ENCODE measurements at places on chromosomes 6 and 20.

DNA sequence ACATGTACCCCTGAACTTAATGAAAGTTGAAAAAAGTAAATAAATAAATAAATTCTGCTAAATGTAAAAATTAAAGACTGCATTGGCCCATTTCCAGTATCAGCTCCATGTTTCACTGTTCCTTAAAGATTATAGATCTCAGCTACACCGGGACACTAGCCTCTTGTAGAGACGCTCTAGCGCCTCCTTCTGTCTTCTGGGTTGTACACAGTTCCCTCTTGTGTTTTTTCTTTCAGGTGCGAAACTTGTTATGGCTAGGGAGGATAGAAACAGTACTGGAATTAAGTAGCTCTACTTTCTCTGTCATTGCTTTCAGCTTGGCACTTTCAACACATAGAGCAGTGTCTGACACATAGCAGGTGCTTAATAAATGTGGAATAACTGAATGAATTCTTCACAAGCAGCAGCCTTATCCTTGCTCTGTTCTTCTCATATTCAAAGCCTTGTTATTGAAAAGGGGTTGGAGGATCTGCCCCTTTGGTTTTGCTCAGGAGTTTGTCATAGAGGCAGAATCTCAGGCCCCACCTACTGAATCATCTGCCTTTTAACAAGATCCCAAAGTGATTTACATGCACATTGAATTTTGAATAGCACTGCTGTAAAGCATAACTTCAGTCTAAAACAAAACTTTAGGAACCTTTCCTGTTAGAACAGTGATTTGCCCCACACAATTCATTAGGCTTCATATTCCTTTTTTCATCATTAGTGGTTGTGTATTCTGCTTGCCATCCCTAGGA is 92.3 kb downstream of the FIG4 start:
- no peak for DNase-seq

DNA sequence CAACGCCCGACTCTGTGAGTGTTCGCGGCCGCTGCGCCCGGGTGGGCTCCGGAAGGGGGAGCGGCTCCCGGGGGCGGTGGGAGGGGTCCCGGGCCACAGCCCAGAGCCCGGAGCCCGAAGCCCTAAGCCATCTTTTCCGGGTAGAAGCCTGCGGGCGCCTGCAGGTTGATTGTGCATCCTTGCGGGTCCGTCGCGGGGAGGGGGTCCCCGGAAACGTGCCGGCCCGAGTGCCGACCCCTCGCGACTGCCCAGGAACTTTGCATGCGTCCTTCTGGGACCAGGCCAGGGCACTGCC is 413 bp downstream of the PTPRA start:
- DNase-seq, result peak; percentile 51

DNA sequence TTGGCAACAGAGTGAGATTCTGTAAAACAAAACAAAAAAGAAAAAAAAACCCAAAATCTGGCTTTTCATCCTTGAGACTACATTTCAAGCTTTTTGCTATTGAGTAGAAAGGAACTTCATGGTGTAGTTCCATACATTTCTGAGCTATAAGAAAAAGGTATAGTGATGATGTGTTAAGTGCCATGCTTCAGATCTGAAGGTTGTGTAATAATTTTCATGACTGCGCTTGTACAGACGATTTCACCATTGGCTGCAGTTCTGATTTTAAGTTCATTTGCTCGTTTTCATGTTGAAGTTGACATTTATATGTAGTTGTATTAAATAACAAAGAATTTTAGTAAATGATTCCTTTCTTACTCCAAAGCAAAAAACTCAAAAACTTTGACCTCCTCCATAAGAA is 247.6 kb downstream of the ARID1B start:
- DNase-seq, result no peak

- no peak for DNase-seq
These were observed 7.4 kb downstream of the FOXA2 start for GRCh38 chr20:22576733-22577514.

DNA sequence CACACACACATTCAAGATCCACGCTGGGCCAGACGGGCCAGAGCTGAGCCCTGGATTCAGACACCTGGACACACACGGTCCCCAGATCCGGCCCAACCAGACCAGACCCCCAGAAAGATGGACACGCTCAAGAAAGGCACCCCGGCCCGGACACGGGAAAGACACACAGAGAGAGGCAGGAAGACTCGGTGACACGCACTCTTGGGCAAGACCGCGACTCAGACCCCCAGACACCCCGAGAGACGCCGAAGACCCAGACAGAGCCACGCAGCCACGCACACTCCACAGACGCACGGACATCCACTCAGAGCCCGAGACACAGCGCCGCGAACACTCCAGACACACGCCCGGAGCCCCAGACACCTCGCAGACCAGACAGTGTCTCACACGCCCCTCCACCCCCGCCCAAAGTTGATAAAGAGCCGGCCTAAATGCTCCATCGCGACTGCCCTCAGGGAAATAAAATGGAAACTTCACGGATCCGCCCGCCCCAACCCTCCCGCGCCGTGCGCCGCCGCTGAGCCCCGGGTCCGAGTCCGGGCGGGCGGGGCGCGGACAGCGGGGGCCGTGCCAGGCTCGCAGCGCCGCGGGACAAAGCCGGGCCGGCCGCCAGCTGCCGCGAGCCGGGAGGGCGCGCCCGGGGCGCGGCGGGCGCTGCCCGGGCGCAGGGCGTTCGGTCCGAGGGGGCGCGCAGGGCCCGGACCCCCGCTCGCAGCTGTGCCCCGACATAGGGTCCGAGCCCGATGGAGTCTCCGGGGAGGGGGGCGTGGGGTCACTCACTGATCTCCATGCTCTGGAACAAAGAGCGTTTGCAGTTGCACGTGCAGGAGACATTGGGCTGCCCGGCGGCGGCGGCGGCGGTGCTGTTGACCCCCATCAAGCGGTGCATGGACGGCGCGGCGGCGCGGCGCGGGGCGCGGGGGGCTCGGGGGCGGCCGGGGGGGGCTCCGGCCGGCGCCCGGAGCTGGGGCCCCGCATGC is 831 bp downstream of the PMEPA1 start:
- DNase-seq, result no peak

- no peak for DNase-seq
These were observed 61.2 kb upstream of the BHLHE23 start for GRCh38 chr20:63067721-63068560.

DNA sequence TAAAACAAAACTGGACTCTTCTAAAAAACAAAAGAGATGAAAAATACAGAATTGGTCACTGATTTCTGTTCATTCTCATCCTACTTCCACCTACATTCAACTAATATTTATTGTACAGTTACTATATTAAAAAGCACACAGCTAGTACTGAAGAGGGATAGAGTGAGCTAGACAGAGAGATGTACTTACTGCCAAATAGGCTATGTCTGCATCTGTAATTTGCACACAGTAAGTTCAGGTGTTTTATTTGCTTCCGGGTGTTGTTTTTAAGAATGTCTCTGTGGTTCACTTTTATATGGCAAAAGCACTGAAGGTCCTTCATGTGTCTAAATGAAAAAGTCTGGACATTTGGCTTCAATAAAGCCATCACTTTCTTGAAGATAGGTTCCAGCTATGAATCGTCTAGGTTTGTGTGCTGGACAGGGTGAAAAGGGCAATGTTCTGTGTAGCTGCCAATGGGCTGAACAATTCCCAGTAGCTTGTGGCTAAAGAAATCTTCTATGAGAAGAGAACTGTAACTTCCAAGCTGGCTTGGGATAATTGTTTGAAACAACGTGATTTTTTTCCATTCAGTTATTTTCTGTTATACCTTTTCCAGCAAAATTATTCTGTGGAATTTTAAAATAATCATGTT is 47.3 kb downstream of the EPB41L2 start:
- no peak for DNase-seq

DNA sequence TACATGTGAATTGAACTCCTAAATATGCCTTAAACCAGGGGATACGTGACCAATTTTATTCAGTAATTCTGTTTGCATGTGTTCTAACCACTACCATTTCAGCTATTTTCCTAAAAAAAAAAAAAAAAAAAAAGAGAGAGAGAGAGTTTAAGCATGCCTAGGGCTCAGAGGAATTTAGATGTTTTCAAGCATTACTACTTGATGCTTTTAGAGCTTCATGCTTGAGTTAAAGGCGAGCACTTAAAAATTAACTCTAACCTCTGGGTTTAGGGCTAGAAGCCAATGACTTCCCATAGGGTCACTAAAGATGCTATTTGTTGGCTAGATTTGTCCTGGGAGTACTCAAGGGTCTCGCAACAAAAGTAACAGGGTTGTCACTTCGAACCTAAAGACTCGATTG is 217.7 kb downstream of the ATXN1 start:
- no peak for DNase-seq

- DNase-seq, result no peak
These were observed 898.8 kb downstream of the KIF16B start for GRCh38 chr20:15674253-15675060.

- DNase-seq, result no peak
These were observed 1.4 kb downstream of the IL22RA2 start for GRCh38 chr6:137171824-137172733.

- DNase-seq, result no peak
These were observed 60.0 kb downstream of the TTI1 start for GRCh38 chr20:37973059-37973910.

- DNase-seq, result no peak
These were observed 131.6 kb downstream of the KIF16B start for GRCh38 chr20:16441546-16442164.

GRCh38 chr20:36700438-36700837 is 45.5 kb downstream of the NDRG3 start:
- no peak for DNase-seq

- no peak for DNase-seq
These were observed 20.0 kb upstream of the PLAGL1 start for GRCh38 chr6:144027932-144028587.

DNA sequence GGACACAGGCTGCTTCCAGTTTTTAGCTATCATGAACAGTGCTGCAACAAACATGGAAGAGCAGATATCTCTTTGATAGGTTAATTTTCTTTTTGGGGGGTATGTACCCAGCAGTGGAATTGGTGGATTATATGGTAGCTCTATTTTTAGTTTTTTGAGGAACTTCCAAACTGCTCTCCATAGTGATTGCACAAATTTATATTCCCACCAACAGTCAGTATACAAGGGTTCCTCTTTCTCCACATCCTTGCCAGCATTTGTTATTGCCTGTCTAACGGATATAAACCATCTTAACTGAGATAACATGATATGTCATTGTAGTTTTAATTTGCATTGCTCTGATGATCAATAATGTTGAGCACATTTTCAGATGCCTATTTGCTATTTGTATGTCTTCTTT is 237.6 kb downstream of the MMUT start:
- no peak for DNase-seq

GRCh38 chr6:106244931-106245330 is 80.6 kb downstream of the ATG5 start:
- no peak for DNase-seq

GRCh38 chr6:32153564-32154513 is at the start of gene PPT2:
Gene PPT2 (plus strand): TSS chr6:32154141. CDS start chr6:32154595, 454 bp downstream.
- DNase-seq, result peak; percentile 79

- DNase-seq, result no peak
These were observed 277.7 kb downstream of the KIF16B start for GRCh38 chr20:16295534-16295933.

GRCh38 chr20:14883324-14883723 is 545.9 kb upstream of the FLRT3 start:
- DNase-seq, result no peak

DNA sequence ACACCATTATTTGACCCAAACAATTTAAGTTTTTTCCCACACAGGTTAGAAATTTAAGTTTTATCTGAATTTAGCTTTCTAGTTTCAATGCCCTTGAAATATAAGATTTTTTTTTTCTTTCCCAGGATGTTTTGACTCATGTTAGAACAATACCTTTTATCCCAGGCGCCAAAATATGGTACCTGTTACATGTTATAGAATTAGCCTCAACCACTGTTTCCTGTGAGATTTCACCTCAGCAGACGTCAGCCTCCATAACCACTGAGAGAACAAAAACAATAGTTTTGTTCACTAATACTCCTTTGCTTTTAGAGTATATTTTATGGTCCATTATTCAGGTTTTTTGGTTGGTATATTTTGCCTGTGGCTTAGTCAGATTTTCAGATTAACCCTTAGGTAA is 302.9 kb downstream of the CDKAL1 start:
- DNase-seq, result no peak

- DNase-seq, result no peak
These were observed 95.5 kb downstream of the QRSL1 start for GRCh38 chr6:106724848-106725247.

DNA sequence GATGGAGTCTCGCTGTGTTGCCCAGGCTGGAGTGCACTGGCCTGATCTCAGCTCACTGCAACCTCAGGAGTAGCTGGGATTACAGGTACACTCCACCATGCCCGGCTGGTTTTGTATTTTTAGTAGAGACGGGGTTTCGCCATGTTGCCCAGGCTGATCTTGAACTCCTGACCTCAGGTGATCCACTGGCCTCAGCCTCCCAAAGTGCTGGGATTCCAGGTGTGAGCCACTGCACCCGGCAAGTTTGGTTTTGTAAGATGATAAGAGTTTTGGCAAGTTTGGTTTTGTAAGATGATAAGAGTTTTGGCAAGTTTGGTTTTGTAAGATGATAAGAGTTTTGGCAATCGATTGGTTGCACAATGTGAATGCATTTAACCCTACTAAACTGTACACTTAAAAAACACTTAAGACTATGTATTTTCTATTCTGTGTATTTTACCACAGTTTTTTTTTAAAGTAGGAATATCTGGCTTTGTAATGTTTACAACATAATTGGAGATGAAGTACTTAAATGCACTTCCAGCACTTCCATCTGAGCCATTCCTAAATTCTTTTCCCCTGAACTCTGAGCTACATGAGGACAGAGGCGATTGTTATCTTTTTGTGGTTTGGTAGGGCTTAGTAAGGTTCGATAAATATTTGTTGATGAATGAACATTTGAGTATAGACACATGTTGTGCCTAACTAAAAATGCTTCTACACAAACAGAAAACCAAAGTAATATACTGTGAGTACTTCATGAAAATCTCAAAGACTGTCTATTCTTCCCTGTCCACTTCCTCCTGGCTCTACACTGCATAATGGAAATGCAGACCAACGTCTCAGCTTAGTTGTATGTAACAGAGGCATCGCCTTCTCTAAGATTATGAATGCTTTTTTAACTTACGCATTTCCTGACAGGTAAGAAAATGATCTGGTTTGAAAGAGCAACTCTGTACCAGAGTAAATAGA is 18.8 kb downstream of the SAMHD1 start:
- no peak for DNase-seq

DNA sequence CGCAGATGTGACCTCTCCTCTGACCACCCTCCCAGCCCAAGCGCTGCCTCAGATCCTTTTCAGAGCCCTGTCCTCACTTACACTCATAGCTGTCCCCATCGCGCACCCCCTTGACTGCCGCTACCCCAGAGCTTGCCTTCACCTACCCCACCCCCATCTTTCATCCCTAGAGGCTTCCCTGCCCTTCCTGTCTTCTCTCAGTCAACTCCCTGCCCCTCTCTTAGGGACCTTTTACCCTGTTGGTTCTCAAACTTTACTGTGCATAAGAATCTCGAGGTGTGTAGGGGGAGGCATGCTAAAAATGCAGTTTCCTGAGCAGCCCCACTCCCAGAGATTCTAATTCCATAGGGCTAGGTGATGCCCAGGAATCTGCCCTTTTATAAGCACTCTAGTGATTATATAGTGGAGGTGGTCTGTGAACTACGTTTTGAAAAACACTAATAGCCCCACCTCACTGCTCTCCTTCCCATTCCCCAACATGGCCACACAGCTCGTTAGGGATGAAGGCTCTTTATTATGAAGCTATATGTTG is 725 bp downstream of the TM9SF4 start:
- no peak for DNase-seq
